ENCODE measurements at places on chromosomes 4 and X.

- DNase-seq = no peak
Observed at GRCh38 chr4:47075919-47076318, 44.6 kb downstream of the GABRB1 start.

DNA sequence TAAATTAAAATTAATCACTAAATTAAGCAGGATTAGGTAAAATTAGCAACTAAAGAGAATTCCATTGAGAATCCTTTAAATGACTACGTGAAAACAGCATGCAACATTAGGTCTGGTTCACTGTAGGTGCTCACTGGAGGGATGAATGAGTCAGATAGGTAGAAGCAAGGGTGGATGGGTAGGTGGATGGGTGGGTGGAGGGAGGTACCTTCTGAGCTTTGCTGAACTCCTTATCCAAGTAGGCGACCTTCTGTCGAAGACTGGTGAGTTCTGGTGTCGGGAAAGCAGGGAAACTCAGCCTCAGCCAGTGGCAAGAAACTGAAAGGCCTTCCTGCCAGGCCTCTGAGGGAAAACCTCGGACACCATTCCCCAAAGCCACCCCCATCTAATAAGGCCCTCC lies 3.0 kb downstream of the GRIPAP1 start:
- DNase-seq = no peak

DNA sequence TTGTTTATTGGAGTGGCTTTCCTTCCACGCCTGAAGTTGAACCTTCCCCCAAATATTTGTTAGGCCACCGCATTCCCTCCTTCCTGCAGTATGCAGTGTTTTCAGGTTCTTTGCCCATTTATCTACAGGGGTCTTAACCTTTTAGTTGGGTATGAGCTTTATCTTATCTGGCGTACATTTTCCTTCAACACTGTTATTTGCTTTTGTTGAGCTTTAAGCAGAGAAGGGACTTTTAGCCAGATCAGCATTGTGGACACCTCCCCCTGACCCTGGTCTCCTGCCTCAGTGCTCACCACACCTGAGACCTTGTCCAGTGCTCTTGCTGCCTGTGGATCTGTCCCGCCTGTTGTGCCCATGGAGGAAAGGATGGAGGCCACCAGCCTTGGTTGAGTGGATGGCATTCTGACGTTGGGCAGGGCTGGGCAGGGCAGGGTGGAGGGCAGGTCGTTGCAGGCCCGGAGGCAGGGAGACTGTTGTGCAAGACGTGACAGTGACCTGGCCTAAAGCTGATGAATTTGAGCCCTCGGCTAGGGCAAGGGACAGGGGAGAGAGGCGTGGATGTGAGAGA lies 998 bp upstream of the DUSP9 start:
- DNase-seq = no peak

DNA sequence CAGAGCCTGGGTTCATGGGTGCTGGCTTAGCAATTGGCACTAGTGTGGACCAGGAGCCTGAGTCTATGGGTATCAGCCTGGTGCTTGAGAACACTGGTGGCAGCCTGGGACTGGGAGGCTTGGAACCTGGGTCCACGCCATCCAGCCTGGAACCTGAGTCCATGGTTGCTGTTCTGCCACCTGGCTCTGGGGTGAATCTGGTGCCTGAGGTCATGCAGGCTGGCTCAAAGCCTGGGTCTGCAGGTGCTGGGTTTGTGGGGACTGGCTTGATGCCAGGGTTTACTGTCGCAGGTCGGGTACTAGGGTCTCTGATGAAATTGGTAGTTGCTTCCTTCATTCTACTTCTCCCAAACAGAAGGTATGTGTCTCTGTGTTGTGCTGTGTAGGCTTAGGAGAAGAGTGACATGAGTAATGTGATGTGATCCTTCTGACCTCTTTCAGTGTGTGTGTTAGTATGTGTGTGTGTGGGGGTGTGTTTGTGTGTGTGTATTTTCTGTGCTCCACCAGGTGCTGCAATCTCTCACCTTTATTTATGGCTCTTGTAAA lies 517.0 kb upstream of the EPHA5 start:
- no peak for DNase-seq

- peak; percentile 15 for DNase-seq
Observed at GRCh38 chr4:108168671-108169523, at the start of gene LEF1. TSS of gene LEF1 (minus strand) at chr4:108168932. CDS start at chr4:108167767, 1,165 bp downstream.

GRCh38 chr4:77481856-77482255 lies 123.8 kb upstream of the CXCL13 start:
- peak; percentile 43 for DNase-seq
